Epithelial cell of esophagus (primary cell): ENCODE measurements at places on chromosomes 7 and 10.

DNA sequence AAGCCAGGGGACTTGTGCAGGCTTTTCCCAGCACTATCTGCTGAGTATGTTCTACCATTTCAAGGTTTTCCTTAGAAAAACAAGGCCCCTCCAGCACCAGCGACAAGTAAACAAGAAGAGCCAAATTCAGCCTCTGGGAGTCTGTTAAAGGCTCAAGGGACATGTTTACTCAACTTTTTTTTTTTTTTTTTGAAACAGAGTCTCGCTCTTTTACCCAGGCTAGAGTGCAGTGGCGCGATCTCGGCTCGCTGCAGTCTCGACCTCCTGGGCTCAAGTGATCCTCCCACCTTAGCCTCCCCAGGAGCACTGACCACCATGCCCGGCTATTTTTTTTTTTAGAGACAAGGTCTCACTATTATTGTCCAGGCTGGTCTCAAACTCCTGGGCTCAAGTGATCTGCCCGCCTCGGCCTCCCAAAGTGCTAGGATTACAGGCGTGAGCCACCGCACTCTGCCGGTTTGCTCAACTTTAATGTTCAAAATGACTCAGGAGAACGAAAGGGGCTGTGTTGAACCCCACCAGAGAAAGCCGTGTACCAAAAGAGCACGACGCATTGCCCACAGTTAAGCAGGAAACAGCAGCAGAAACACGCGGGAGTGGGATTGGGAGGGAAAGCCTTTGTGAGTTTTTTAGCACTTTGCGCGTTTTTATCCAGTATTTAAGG lies 772 bp downstream of the PRDX3 start:
- peak; percentile 37 for DNase-seq

DNA sequence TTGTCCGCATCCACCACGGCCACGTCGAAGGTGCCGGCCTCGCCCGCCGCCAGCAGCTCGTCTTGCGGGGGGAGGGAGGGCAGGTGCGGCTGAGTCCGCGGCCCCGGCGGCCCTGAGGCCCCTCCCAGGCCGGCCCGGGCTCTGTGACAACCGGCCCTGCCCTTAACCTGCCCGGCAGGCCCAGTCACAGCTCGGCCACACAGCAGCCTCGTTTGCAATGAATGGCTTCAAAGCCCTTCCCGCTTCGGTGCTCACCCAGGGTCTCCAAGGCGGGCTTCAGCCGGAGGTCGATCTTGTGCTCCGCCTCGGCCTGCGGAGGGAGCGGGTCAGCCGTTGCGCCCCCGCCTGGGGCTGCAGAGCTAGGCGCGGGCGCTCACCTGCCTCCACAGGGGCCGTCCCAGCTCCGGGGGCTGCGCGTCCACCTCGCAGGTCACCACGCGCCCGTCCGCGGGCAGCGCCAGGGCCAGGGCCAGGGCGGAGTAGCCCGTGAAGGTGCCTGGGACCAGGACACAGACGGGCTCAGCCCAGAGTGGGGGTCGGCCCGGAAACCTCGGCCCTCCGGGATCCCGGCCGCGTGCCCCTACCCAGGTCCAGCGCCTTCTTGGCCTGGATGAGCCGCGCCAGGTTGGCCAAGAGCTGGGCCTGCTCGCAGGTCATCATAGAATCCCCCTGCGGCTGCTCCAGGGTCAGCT lies 928 bp downstream of the COMTD1 start:
- DNase-seq = no peak

DNA sequence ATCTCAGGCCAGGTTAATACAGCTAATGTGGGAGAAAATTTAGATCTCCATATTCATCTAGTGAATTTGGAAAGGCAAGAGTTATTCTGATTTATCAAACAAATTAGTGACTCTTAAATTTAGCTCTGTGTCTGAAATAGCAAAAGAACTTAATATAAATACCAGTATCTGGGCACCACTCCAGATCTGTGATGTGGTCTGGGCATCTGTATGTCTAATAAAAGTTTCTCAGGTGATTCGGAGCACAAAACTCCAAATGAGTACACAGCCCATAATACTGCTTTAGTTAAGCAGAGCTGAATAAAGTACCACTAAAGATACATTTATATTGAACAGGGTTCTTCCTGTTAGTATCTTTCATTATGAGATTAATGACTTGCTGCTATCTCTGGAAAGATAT lies 261.4 kb downstream of the BAMBI start:
- no peak for DNase-seq

DNA sequence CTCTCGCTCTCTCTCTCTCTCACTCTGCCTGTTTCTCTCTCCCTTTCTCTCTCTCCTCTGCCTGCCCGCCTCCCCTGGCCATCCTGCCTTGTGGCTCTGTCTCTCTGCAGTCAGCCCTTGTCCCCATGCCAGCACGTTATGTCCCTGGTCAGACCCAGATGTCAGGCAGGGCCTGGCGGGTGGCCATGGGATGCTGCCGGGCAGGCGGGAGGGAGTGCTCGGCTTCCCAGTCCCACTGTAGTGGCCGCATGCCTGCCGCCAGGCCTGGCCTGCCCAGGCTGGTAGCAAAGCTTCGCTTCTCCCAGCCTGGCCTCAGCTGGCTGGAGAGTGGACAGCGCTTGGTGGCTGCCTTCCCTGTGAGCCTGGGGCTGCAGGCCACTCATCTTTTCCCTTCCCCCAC lies 121.5 kb upstream of the ZNF716 start:
- no peak for DNase-seq

DNA sequence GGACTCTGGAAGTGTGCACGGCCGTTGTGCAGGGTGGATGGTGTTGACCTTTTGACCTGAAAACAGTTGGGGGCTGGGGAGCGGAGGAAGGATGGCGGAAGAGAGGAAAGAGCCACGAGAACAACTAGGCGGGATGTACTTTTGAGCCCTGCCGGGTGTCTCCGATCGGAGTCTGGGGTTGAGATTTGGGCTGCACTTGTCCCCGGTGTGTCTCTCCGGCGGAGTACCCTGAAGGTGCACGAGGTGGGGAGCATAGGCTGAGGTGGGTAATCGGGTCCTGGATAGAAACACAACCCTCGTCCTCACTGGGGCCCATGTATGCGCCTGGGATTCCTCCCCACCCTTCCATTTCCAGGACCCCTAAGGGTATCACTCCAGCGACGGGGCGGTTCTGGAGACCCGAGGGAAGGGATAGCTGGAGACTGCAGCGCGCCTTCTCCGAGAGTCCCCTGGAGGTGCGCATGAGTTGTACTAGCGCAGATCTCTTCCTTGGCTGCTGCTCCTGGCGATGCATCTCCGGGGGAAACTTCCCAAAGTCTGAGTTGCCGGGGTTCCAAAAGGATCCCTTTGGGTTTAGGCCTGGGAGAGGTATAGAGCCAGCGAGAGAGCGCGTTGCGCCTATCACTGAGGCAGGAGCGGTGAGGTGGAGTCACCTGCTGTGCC lies 4.6 kb upstream of the HMX2 start:
- DNase-seq = no peak

DNA sequence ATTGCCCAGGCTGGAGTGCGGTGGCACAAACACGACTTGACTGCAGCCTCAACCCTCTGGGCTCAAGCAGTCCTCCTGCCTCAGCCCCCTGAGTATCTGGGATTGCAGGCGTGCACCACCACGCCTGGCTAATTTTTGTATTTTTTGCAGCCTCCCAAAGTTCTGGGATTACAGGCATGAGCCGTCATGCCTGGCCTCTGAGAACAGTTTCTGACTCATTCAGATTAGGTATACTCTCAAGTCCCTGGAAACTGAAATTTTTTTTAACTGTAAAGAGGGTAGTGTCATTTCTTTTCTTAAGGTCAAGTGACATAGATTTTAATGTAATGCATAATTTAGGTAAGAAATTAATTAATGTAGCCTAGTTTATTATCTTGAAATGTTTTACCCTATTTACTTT lies 104.7 kb downstream of the SEPTIN7 start:
- DNase-seq = peak; percentile 72

DNA sequence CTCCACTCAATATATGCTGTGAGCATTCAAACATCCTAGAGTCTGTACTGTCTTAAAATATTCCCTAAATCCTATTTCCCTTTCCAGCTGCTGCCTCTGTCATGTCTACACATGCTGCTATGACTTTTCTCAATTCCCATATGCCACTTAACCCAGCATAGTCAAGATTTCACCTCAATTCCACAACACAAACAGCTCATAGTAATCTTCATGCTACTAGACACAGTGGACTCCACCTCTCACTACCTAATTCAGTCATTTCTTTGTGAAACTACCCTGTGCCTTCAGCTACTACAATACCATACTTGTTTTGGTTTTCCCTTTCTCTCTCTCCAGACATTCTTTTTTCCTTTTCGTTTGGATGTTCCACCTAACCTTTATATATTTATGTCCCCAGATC lies 45.5 kb downstream of the GSAP start:
- DNase-seq = peak; percentile 37

DNA sequence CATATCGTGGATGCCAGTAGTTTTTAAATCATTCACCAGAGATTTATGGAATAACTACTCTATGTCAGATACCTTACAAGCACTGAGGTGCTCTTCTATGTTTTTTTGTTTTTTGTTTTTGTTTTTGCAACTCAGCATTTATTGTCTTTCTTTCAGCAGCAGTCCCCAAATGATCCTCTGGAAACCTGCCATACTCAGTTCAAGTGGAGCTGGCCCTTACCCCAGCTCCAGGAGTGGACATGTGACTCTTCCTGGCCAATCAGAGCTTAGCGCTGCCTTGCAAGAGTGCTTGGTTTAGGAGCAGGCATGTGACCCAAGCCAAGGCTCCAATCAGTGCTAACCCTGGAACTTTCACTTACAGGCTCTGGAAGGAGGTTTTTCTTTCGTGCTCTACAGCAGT lies 356.6 kb upstream of the ZMIZ1 start:
- no peak for DNase-seq

DNA sequence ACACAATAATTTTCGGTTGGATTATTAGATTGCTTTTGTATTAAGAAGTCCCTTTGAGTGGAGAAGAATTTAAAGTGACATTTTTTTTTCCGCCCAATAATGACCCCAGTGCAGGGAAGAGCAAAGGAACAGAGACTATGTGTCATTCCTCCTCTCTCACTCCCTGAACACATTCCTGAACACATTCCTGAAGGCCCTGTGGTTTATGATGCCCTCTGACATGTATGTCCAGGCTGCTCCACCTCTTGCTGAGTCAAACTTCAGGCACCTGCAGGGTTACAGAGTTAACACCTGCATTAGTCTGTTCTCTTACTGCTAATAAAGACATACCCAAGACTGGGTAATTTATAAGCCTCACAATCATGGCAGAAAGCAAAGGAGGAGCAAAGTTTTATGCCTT lies 704.0 kb upstream of the LRRN3 start:
- peak; percentile 93 for DNase-seq

GRCh38 chr10:21943633-21944265 lies 59.8 kb downstream of the DNAJC1 start:
- no peak for DNase-seq

GRCh38 chr10:33773886-33774480 lies 439.5 kb upstream of the NRP1 start:
- no peak for DNase-seq

GRCh38 chr10:14683256-14683655 lies 91.4 kb downstream of the FAM107B start:
- DNase-seq = peak; percentile 42

DNA sequence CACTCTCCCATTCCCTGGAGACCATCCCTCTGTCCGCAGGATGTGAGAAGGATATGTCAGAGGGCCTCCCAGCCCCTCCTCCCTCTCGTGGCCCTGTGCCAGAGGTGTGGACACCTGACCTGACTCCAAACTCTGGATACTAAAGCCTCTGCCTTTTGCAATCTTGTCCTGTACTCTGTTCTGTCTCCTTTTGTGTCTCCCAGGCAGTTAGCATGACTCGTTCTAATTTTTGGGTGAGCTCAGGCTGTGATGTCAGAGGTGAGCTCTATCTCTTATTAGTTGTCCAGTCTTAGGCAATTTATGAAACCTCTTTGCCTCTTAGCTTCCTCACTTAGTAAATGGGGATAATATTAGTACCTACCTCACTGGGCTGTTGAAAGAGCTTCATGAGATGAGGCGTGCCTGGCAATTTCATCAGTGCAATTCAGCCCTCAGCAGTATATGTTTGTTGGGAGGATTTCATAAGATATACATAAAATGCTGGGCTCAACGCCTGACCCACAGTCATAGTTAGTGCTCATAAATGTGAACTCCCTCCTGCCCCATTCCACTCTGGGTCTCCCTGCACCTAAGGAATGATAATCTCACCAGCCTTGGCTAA lies 10.9 kb downstream of the MARVELD1 start:
- peak; percentile 83 for DNase-seq

- no peak for DNase-seq
These were observed 58.2 kb upstream of the CAMK2B start for GRCh38 chr7:44383566-44383965.

- DNase-seq = no peak
These were observed 1.3 kb downstream of the TFR2 start for GRCh38 chr7:100639995-100640516.

GRCh38 chr10:71627956-71628355 lies 91.6 kb downstream of the C10orf105 start:
- DNase-seq = no peak

DNA sequence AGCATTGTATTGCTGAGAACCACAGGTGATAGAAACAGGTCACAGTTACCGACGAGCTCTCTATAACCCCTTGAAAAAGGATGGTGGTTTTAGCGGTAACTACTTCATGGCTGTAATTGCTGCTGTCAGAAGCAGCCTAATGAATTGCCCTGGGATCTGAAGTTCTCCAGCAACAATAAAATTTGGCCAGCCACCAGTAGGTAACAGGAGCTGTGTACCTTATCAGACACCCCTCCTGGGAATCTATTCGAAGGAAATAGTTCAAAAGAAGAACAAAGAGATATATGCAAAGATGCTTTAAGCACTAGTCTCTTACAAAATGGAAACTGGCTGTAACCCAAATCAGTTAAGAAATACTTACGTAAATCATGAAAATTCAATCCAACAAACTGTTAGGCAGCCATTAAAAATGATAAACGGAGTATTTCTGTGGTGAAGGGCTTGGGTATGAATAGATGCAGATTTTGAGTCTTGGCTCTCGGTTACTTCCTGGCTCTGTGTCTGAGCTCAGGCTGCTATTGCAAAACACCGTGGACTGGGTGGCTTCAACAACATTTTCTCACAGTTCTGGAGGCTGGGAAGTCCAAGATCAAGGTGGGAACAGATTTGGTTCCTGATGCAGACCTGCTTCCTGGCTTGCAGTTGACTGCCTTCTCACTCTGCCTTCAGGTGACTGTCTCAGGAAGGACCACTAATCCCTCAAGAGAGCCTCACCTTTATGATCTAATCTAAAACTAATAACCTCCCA lies 1.6 kb downstream of the MSRB2 start:
- DNase-seq = peak; percentile 49

- DNase-seq = no peak
These were observed 12.7 kb downstream of the FAM241B start for GRCh38 chr10:69642747-69643146.

DNA sequence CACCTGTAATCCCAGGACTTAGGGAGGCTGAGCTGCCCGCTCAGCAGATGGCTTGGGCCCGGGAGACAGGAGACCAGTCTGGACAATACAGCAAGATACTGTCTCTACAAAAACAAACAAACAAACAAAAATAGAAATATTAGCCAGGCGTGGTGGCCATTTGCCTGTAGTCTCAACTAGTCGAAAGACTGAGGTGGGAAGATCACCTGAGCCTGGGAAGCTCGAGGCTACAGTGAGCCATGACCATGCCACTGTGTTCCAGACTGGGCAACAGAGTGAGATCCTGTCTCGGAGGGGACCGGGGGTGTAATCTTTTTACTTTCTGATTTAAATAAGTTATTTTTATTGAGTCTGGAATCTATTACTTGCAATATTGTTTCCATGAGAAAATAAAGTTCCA lies 274.6 kb downstream of the PARD3 start:
- no peak for DNase-seq

- DNase-seq = peak; percentile 21
These were observed 109.6 kb upstream of the SP4 start for GRCh38 chr7:21317966-21318915.
